ENCODE measurements at places on chromosomes 6 and 20.

GRCh38 chr20:61735503-61735785 is 330.2 kb downstream of the TAF4 start:
- DNase-seq, result no peak
- H3K27ac ChIP-seq, result no peak overlapping the region
- H3K4me3 ChIP-seq, result no peak overlapping the region
- peaks cover 12% of the 10 kb centered on the region for H3K27me3 ChIP-seq
- H3K36me3 ChIP-seq, result no peaks in the 10 kb centered on the region
- peaks cover 7% of the 10 kb centered on the region for H3K4me1 ChIP-seq

DNA sequence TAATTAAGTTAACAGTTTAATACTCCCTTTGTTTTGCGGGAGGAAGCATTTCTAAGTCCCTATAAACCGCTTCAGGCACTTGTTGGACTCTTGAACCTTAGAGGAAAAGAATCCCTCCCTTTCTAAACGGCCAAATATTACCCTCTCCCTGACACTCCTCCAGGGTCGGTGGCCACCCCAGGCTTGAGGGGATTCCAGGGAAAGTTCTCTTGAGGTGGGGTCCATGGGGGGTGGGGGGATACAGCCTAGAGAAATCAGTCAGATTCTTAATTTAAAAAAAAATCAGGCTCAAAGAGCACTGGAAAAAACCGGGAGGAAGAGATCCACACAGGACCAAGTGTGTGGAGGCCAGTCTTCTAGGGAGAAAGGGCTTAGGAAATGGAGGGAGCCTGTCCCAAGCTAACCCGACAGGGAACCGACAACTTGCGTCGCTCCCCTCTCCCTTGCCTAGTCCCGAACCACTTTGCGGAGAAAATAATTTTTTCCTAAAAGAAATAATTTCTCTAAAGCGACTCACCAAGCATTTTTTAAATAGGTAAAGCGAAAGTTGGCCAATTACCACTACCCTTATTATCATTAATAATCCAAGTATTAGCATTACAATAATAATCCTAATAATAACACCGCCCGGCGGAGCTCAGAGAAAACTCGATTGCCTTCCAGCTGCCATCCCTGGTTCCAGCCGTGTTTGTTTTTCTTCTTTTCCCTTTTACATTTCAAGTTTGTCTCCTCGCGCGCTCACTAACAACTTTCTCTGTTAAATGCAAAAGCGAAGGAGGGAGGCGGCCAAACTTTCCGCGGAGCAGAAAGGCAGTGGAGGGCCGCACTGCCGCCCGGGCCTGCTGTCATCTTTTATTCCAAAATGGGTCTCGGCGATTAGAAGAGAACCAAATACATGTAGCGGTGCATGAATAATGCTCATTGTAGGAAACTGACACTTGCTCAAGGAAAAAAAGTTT is 4.8 kb downstream of the NR2E1 start:
- H3K4me3 ChIP-seq, result no peak overlapping the region
- H3K4me1 ChIP-seq, result peaks cover 10% of the 10 kb centered on the region
- peaks cover 39% of the 10 kb centered on the region for H3K27me3 ChIP-seq
- no peak overlapping the region for H3K27ac ChIP-seq
- DNase-seq, result no peak
- no peaks in the 10 kb centered on the region for H3K36me3 ChIP-seq

DNA sequence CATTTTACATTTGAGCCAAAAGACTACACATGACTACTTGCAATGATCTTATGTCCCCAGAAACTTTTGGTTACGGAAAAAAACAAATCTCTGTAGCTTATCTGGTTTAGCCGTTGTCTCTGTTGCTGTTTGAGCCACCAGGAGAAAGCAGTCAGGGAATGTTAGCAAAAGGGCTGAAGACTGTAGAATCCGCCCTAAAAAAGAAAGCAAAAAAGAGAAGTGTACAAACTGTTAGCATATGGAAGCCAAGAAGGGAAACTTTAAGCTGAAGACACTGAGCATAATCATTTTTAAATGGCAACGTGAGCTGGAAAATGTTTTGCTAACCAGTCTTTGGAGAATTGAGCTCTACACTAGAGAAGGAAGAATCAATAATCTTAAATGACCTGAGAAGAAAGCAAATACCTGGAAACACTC is 69.9 kb upstream of the MYLIP start:
- peaks cover 22% of the 10 kb centered on the region for H3K4me1 ChIP-seq
- no peaks in the 10 kb centered on the region for H3K36me3 ChIP-seq
- H3K27ac ChIP-seq, result peak overlapping the region; percentile 10
- peaks cover 3% of the 10 kb centered on the region for H3K27me3 ChIP-seq
- DNase-seq, result no peak

DNA sequence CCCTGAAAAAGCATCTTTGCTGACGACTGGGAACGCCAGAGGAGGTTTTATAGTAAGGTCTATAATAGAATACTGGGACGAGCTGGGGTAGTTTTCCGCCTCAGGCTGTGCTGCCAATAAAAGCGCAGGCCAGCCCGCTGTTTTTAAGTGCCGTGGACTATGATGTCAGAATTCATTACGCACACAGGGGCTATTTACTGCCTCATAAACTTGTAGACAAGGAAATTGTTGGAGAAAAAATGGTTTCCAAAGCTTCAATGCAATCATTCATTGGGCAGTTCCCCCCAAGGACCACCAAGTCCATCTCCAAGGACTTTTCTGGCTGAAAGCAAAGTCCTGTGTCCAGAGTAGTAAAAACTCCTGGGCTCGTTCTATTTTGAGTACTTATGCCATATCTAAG is 20.4 kb upstream of the FOXF2 start:
- no peak overlapping the region for H3K27ac ChIP-seq
- DNase-seq, result no peak
- peaks cover 29% of the 10 kb centered on the region for H3K36me3 ChIP-seq
- H3K27me3 ChIP-seq, result peaks cover 2% of the 10 kb centered on the region

GRCh38 chr6:30683980-30684338 is 2.5 kb downstream of the PPP1R18 start:
- H3K4me3 ChIP-seq, result peak overlapping the region; percentile 97
- peaks cover 5% of the 10 kb centered on the region for H3K36me3 ChIP-seq
- no peak for DNase-seq
- peaks cover 44% of the 10 kb centered on the region for H3K4me1 ChIP-seq

DNA sequence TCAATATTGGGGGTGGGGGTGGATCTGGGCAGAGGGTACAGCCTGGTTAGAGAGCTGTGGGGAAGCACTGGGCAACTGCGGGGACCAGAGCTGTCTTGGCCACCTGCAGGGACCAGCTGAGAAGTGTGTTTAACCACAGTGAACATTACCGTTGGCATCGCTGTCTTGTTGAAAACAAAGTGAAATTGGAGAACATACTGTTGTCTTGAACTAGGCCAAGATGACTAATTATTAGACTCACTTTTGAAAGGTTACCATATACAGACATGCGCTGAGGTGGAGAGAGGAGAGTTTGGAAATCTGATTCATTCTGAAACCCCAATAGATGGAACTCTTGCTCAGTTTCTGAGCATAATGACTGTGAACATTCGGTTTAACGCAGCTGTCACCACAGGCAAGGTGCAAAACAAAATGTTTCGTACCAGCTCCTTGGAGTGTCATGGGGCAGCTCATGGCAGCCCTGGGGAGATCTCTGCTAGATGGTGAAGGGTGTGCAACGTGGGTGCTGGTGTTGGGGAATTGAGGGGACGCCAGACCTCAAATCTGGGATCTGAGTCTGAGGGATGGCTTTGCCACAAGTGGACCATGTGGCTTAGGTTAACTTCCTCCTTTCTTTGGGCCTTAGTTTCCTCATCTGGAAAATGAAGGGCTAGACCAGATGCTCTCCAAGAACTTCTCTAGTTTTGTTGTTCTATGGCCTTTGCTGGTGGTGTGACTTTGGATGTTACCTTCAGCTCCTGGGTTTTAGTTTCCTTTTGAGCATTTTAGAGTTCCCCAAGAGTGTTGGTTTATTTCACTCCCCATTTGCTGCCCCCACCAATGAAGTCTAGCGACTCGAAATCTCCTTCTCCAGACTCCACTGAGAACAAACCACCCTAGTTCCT is 24.6 kb upstream of the GTSF1L start:
- no peaks in the 10 kb centered on the region for H3K4me1 ChIP-seq
- no peaks in the 10 kb centered on the region for H3K27me3 ChIP-seq
- no peak for DNase-seq
- H3K27ac ChIP-seq, result no peak overlapping the region
- H3K4me3 ChIP-seq, result no peak overlapping the region

GRCh38 chr20:21100578-21101452 is 5.3 kb downstream of the LINC00237 start:
- H3K4me3 ChIP-seq, result peak overlapping the region; percentile 87
- peaks cover 6% of the 10 kb centered on the region for H3K4me1 ChIP-seq
- H3K36me3 ChIP-seq, result no peaks in the 10 kb centered on the region
- peak overlapping the region; percentile 78 for H3K27ac ChIP-seq
- DNase-seq, result no peak

DNA sequence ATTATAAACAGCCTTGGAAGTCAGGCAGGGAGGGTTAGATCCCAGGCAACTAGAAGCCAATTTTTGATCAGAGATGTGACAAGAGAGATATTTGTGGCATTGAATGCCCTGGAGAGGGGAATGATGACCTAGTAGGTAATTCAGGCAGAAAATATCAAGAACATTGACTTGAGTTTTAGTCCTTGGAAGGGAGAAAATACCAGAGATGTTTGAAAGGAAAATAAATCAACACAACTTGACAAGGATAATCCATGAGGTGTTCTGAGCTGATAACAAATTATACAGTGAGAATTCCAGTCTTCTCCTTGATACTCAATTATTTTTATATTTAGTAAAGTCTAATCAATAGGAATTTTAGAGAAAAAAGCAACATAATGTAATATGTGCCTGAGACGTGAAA is 10.6 kb upstream of the MARCKS start:
- no peaks in the 10 kb centered on the region for H3K27me3 ChIP-seq
- no peaks in the 10 kb centered on the region for H3K36me3 ChIP-seq
- no peak overlapping the region for H3K27ac ChIP-seq
- H3K4me3 ChIP-seq, result no peak overlapping the region

- H3K4me3 ChIP-seq, result no peak overlapping the region
- peaks cover 4% of the 10 kb centered on the region for H3K27me3 ChIP-seq
- no peak for DNase-seq
- no peak overlapping the region for H3K27ac ChIP-seq
Observed at GRCh38 chr6:21967056-21967974, 329.5 kb downstream of the PRL start.

DNA sequence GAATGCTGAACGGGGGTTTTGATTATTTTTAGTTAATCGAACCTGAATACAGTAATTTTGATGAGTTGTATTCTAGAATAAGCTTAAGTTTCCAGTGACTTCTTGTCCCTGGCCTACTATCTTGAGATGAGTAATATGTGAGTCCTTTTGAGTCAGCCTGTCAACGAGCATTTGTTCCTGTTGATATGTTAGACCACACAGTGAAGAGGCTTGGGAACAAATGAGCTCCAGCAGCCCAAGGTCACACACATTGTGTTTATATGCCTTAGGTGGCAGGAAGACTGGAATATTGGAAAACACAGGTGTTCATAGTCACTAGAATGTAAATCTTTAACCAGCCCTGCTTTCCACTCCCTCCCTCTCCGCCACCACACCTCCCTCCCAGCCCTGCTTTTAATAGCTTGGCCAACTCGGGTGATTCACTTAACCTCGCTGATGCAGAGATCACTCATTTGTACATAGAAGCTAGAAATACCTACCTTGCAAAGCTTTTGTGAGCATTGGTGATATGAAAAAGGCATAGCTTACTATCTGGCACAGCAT is 9.1 kb downstream of the SMPDL3A start:
- no peak overlapping the region for H3K4me3 ChIP-seq
- no peaks in the 10 kb centered on the region for H3K4me1 ChIP-seq
- H3K36me3 ChIP-seq, result no peaks in the 10 kb centered on the region
- H3K27me3 ChIP-seq, result no peaks in the 10 kb centered on the region
- H3K27ac ChIP-seq, result no peak overlapping the region

GRCh38 chr20:50618537-50618936 is 72.8 kb downstream of the RIPOR3 start:
- no peak overlapping the region for H3K4me3 ChIP-seq
- H3K27ac ChIP-seq, result no peak overlapping the region
- no peaks in the 10 kb centered on the region for H3K36me3 ChIP-seq
- peaks cover 2% of the 10 kb centered on the region for H3K4me1 ChIP-seq

GRCh38 chr20:44471481-44471882 is 4.2 kb upstream of the TTPAL start:
- peaks cover 7% of the 10 kb centered on the region for H3K4me1 ChIP-seq
- no peaks in the 10 kb centered on the region for H3K36me3 ChIP-seq
- H3K27ac ChIP-seq, result no peak overlapping the region
- no peak overlapping the region for H3K4me3 ChIP-seq

- H3K4me1 ChIP-seq, result peaks cover 62% of the 10 kb centered on the region
- H3K4me3 ChIP-seq, result no peak overlapping the region
- no peaks in the 10 kb centered on the region for H3K36me3 ChIP-seq
- H3K27me3 ChIP-seq, result peaks cover 6% of the 10 kb centered on the region
Observed at GRCh38 chr6:111844921-111845320, 28.3 kb downstream of the FYN start.

DNA sequence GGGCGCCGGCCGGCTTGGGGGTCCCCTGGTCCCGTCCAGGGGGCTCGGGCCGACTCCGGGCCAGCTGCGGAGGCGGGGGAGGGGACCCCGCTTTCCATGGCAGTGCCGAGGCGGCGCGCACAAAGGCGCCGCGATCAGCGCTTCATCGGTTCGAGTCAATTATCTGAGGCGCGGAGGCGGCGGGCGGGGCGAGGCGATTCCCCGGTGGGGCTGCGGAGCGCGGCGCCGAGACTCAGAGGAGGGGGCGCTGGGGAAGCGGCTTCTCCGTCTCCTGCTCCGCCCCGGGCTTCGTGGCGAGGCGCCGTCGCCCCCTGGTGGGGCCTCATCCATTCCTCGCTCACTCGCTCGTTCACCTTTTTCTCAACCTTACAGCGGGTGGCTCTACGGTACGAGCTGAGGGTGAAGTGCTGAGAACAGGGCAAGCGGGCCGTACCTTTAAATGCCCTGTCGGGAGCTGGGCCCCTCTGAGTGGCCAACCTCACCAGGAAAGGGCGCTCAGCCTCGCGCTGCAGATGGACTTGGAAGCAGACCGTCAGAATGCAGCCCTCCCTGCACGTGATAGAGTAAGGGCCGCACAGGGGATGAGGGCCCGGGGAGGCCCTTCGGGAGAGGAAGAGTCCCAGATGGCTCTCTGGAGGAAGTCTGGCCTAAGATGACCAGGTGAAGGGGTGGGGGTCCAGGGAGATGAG is 39.9 kb downstream of the SLC52A3 start:
- no peak overlapping the region for H3K27ac ChIP-seq
- DNase-seq, result peak; percentile 95
- H3K27me3 ChIP-seq, result peaks cover 18% of the 10 kb centered on the region
- peak overlapping the region; percentile 57 for H3K4me3 ChIP-seq
- H3K4me1 ChIP-seq, result peaks cover 26% of the 10 kb centered on the region
- no peaks in the 10 kb centered on the region for H3K36me3 ChIP-seq

GRCh38 chr6:138844192-138844591 is 48.3 kb downstream of the ECT2L start:
- DNase-seq, result no peak
- no peak overlapping the region for H3K27ac ChIP-seq
- H3K27me3 ChIP-seq, result peaks cover 3% of the 10 kb centered on the region
- H3K36me3 ChIP-seq, result peaks cover 4% of the 10 kb centered on the region

DNA sequence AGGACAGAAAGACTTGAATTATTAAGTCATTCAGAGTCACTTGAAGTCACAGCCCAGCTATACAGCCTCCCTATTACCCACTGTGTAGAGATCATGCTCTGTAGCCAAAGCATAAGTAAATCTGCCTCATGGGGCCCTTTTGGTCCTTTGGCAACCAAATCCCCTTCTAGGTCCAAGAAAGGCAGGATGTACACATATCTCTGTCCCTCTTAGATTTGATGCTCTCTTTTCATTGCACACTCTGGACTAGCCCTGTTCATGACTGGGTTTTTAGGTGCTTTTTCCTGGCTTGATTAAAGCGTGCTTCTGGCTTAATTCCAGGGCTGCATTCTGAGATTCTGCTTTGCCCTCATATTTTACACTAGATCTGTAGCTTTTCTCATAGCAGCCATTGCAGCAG is 296.8 kb downstream of the TENT5A start:
- H3K27me3 ChIP-seq, result no peaks in the 10 kb centered on the region
- H3K4me1 ChIP-seq, result no peaks in the 10 kb centered on the region
- no peak overlapping the region for H3K4me3 ChIP-seq

All from glutamatergic neuron (in vitro differentiated cells).